Ovary (tissue), 10 donors: ENCODE measurements at places on chromosomes 4 and X. TPM values are rescaled to one million over a fixed set of nuclear protein-coding genes. Genes with fewer than 3 reads are reported as not detected.

Gene SLC38A5
- total RNA-seq: 26.0 TPM

DNA sequence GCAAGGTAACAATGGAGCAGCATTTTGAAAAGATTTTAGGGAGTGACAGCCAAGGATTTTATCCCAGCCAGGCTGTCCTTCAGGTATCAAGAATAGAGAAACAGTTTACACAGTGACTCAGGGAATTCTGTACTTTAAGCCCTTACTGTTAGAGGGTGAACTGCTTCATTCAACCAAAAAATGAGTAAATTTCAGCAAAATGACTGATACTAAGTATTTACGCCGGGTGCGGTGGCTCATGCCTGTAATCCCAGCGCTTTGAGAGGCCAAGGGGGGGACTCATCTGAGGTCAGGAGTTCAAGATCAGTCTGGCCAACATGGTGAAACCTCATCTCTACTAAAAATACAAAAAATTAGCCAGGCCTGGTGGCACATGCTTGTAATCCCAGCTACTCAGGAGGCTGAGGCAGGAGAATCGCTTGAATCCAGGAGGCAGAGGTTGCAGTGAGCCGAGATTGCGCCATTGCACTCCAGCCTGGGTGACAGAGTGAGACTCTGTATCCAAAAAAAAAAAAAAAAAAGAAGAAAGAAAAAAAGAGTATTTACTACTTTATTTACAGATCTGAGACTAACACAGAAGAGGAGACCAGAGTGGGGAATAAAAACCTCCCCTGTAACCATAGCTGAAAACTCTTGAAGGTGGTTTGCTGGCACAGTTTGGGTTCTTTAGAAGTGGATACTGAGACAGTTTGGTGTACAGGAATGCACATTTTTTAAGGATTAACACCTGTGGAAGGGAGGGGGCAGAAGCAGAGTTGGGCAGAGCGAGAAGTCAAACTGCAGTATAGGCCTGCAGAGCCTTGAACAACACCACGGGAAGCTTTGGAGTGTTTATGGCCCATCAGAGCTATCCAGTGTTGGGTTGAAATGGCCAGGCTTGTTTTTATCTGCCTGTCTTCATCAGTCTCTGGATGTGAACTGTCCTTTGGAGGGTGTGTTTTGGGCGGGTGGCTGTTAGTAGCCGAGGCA is 40.5 kb downstream of the TMEM131L start:
- H3K4me3 ChIP-seq: no peak overlapping the region
- H3K27me3 ChIP-seq: no peaks in the 10 kb centered on the region
- no peak overlapping the region for H3K27ac ChIP-seq
- no peaks in the 10 kb centered on the region for H3K36me3 ChIP-seq
- H3K4me1 ChIP-seq: no peaks in the 10 kb centered on the region
- DNase-seq: no peak

Gene ZFP42
- total RNA-seq: not detected

- H3K4me3 ChIP-seq: no peak overlapping the region
- H3K36me3 ChIP-seq: no peaks in the 10 kb centered on the region
- no peaks in the 10 kb centered on the region for H3K4me1 ChIP-seq
- no peak for DNase-seq
- no peaks in the 10 kb centered on the region for H3K27me3 ChIP-seq
Observed at GRCh38 chrX:17067534-17067933, 121.1 kb downstream of the REPS2 start.

GRCh38 chr4:111977419-111977965 is 167.8 kb upstream of the FAM241A start:
- DNase-seq: no peak
- no peaks in the 10 kb centered on the region for H3K4me1 ChIP-seq
- H3K4me3 ChIP-seq: no peak overlapping the region
- H3K27me3 ChIP-seq: no peaks in the 10 kb centered on the region

Gene MAGEC3
- total RNA-seq: not detected

GRCh38 chrX:108516184-108516583 is 76.5 kb downstream of the COL4A5 start:
- no peak overlapping the region for H3K4me3 ChIP-seq
- H3K4me1 ChIP-seq: no peaks in the 10 kb centered on the region
- DNase-seq: no peak
- H3K27me3 ChIP-seq: no peaks in the 10 kb centered on the region

GRCh38 chr4:137678796-137679195 is 146.5 kb upstream of the PCDH18 start:
- no peak overlapping the region for H3K4me3 ChIP-seq
- no peak for DNase-seq
- H3K4me1 ChIP-seq: no peaks in the 10 kb centered on the region
- H3K27me3 ChIP-seq: no peaks in the 10 kb centered on the region
- no peaks in the 10 kb centered on the region for H3K36me3 ChIP-seq
- no peak overlapping the region for H3K27ac ChIP-seq

DNA sequence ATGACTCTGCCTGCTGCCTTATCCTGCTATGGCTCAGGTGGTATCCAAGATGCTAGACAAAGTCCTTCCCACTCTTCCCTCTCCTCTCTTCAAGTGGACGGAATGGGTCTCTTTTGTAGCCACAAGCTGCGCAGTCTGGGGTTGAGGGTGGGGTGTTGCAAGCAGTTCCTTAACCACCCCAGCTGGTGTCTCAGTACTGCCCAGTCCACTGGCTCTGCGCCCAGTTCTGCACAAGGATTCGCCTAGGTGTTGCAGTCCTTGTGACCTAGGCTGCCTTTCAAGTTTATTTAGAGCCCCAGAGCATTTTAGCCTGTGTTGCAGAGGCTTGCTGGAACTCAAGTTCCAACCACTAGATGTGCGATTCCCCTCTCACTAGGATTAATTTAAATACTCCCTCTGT is 120.7 kb downstream of the NEXMIF start:
- no peak overlapping the region for H3K4me3 ChIP-seq
- H3K27ac ChIP-seq: no peak overlapping the region
- no peak for DNase-seq

Gene PLXNB3
- total RNA-seq: 5.0 TPM

DNA sequence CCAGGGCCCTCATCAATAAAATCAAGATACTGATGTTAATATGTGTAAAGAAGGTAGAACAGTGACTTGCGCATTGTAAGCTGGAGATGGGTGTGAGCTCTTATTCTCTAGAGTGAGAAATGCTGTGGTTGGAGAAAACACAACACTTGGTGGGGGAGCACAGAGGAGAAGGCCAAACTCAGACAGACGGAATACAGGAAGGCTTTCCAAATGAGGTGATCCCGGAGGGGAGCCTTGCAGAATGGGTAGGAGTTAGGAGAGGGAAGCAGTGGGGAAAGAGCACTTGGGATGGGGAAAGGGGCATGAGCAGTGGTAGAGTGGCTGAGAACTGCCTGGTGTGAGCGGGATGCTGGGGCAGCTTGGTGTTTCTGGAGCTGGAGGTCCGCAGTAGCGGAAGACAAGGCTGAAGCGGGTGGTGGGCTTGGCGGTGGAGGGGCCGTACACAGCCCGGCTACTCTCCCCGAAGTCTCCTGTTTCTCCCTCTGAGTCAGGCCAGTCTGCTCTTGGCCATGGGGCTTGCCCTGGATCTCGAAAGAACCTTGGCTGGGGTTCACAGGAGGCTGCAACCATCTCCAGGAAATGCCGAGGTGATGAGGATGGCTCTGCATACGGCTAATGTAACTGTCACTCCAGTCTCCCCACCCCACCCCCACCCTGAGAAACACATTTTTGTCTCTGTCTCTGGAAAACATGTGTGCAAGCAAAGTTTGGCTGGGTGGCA is 11.3 kb upstream of the PLAC1 start:
- H3K36me3 ChIP-seq: no peaks in the 10 kb centered on the region
- H3K27me3 ChIP-seq: no peaks in the 10 kb centered on the region
- DNase-seq: peak; percentile 48
- H3K27ac ChIP-seq: no peak overlapping the region
- no peak overlapping the region for H3K4me3 ChIP-seq

GRCh38 chrX:7191681-7192110 is 43.7 kb upstream of the PUDP start:
- H3K4me1 ChIP-seq: no peaks in the 10 kb centered on the region
- H3K27ac ChIP-seq: no peak overlapping the region
- H3K36me3 ChIP-seq: no peaks in the 10 kb centered on the region
- no peak overlapping the region for H3K4me3 ChIP-seq
- no peaks in the 10 kb centered on the region for H3K27me3 ChIP-seq
- no peak for DNase-seq

- no peaks in the 10 kb centered on the region for H3K4me1 ChIP-seq
- DNase-seq: no peak
- no peaks in the 10 kb centered on the region for H3K36me3 ChIP-seq
- H3K27me3 ChIP-seq: no peaks in the 10 kb centered on the region
Observed at GRCh38 chrX:153209347-153209746, 30.3 kb downstream of the MAGEA1 start.

Gene OCRL
- 35.1 TPM for total RNA-seq

DNA sequence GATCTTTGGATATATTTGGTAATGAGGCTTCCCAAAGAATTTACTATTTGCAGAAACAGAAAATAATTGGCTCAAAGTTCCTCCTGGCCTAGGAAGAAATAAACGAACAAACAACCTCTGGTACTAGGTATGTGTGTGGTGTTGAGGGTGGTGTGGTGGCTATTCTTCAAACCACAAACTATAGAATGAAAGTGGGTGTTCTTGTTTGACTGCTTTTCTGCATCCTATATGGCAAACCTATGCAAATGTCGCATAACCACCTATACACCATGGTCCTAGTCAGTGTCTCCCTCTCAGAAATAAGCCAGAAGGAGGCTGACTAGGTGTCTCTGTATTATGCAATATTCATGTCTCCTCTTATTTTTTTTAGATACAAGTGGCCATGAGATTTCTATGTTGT is 106.6 kb upstream of the PCDH18 start:
- H3K27ac ChIP-seq: no peak overlapping the region
- DNase-seq: no peak
- H3K4me3 ChIP-seq: no peak overlapping the region
- H3K27me3 ChIP-seq: peaks cover 4% of the 10 kb centered on the region

DNA sequence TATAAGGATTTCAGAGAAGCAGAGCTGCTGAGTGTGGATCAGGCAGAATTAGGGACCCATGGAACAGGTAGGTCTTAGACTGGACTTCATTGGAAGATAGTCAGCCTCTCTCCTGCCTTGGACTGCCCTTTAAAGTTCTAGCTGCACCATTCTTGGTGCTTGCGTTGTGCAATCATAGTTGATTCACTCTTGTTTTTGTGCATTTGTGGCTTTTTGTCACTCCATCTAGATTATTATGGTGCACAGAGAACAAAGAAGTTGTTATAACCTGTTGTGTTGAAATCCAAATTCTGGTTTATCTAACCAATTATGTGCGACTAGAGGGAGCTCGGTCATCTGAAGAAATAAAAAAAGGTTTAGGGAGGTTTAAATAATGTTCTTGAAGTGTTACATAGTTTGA is 59.3 kb downstream of the JADE1 start:
- H3K27ac ChIP-seq: no peak overlapping the region
- H3K4me3 ChIP-seq: no peak overlapping the region
- H3K27me3 ChIP-seq: no peaks in the 10 kb centered on the region
- H3K36me3 ChIP-seq: no peaks in the 10 kb centered on the region
- no peaks in the 10 kb centered on the region for H3K4me1 ChIP-seq

Gene PLAC1
- not detected for total RNA-seq

DNA sequence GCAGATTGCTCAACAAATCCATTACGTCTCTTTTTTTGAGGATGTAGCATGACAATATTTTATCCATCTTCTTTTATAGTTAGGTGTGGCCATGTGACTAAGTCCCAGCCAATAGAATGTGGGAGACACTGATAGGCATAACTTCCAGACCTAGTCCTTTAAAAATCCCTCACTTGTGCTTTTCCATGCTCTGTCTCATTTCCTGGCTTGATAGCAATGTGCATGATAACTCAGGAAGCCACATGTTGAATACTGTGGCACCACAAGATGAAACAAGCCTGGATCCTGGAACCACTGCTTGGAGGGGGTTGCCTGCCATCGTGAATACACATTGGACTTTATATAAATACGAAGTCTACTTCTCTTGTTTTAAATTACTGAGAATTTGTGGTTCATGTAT is 184.0 kb upstream of the NEIL3 start:
- no peaks in the 10 kb centered on the region for H3K4me1 ChIP-seq
- H3K27ac ChIP-seq: no peak overlapping the region
- DNase-seq: no peak
- H3K27me3 ChIP-seq: no peaks in the 10 kb centered on the region
- H3K36me3 ChIP-seq: no peaks in the 10 kb centered on the region
- H3K4me3 ChIP-seq: no peak overlapping the region

DNA sequence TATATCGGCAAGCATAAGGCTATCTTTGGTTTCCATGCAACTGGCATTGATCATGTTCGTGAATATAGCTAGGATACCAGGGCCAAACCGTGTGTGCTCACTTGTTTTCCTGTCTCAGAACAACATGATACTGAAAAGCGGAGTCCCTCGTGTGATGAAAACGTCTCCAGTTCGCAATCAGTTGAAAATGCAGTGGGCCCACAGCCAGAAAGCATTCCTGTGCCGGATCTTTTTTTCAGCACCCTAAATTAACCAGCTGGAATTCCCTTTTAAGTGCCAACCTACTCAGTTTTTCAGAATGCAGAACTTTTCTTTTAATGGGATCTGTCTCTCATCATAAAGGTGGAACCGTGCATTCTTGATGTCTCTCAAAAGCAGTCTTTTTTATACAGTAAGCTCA is 130.8 kb upstream of the FRG1 start:
- no peak overlapping the region for H3K4me3 ChIP-seq
- H3K27me3 ChIP-seq: no peaks in the 10 kb centered on the region
- no peaks in the 10 kb centered on the region for H3K36me3 ChIP-seq
- no peaks in the 10 kb centered on the region for H3K4me1 ChIP-seq
- H3K27ac ChIP-seq: no peak overlapping the region

Gene F9
- total RNA-seq: 0.10 TPM

- no peaks in the 10 kb centered on the region for H3K27me3 ChIP-seq
- no peak overlapping the region for H3K4me3 ChIP-seq
- no peaks in the 10 kb centered on the region for H3K4me1 ChIP-seq
Observed at GRCh38 chrX:21998037-21998436, 34.1 kb upstream of the PHEX start.

- no peak overlapping the region for H3K27ac ChIP-seq
- H3K36me3 ChIP-seq: no peaks in the 10 kb centered on the region
- DNase-seq: no peak
- peaks cover 7% of the 10 kb centered on the region for H3K4me1 ChIP-seq
Observed at GRCh38 chr4:112517067-112517634, 1.2 kb upstream of the NEUROG2 start.

Gene SPANXB1
- not detected for total RNA-seq

DNA sequence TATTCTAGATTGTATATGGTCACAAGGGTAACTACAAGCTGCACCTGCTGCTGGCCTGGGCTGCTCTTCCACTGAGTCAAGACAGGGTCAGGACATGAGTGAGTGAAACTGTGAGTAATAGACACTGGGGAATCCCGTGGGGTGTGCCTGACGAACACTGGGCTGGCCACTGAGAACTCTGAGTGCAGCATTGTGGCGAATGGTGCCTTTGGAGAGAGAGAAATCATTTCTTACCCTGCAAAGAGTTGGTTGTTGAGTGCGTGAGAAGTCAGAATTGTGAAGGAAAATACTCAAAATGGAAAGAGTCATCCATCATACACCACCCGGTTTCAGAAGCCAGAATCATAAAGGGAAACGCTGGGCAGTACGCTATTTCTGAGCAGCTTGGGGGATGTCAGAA is 43.1 kb upstream of the LSM6 start:
- H3K4me3 ChIP-seq: no peak overlapping the region
- no peaks in the 10 kb centered on the region for H3K4me1 ChIP-seq
- DNase-seq: no peak
- no peaks in the 10 kb centered on the region for H3K36me3 ChIP-seq
- H3K27me3 ChIP-seq: no peaks in the 10 kb centered on the region
